ENCODE measurements at places on chromosomes 5 and 9.

DNA sequence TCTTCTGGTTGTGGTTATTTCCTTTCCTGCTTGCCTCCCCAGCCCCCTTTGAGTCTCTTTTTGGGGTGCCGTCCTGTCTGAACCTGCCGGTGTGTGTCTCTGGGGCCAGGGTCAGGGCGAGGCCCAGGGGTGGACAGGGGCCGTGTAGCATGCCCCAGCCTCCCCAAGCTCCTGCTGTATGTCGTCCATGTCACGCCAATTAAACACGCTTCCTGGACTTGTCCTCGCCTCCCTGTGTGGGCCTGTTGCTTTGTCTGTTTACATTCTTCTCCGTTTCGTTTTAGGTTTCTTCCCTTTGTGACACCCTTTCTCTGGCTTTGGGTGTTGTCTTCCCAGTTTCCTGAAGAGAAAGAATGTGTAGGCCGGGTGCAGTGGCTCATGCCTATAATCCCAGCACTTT is 28.5 kb upstream of the HMCN2 start:
- no peak for DNase-seq

DNA sequence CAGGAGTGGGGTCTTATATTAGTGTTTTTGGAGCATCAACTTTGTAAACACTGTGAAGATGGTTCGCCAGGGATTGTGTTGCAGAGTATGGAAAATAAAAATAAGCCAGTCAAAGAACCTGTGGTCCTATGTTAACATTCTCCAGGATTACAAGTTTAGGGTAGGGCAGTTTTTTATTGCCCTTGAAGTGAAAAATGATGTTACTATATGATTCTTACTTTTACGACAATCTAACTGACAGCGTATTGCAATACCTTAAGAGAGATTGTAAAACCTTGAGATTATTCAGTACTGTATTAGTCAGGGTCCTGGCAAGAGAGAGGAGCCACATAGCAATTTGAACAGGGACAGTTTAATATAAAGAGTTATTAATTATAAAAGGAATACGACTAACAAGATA is 144.7 kb upstream of the ZNF608 start:
- DNase-seq = no peak

DNA sequence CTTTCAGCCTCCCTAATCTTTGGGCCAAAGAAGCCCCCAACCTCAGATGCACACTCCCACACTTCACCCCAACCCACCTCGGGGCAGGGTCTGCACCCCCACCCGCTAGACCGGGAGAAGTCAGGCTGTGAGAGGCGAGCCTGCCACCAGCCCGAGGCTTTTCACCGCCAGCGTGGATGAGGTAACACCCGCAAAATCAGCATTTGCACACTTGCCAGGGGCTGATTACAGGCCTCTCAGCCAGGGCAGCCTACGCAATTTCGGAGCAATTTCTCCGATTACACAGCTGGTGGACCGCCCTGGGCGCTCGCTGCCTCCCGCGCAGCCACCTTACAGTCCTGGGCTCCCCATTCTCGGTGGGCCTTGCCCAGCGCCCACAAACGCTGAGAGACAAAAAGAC is 68.5 kb downstream of the FOXD1 start:
- no peak for DNase-seq

- no peak for DNase-seq
Observed at GRCh38 chr9:100573655-100574260, 4.1 kb upstream of the CAVIN4 start.

DNA sequence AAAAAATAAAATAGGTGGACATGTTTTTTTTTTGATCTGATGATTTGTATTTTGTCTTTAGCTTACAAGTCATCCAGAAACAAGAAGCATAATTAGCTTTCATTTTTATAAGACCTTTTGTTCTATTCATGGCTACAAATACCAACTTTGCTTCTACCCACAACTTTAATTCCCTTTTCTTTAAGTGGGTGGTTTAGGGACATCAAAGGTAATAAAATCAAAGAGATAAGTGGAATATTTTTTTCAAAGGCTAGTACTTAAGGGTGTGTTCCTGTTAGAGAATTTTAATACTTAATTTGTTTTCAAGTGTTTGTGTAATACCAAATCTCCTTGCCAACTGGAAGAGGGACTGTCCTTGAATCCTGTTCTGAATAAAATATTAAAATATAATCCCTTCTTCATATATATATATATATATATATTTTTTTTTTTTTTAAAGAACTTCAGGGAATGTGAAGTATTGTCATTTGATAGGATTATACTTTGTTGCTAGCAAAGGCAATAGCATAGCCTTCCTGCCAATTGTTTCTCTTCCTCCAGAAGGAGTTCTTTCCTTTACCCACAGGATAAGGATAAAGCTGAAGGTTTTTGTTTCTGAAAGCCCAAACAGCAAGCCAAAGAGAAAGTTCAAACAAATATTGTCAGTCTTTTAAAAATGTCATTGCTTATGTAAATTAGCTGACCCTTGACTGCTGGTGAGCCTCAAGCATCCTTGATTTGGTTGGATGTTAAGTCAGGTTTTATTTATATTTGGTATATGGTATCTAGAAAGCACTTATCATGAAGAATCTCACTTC is 108.9 kb downstream of the PAM start:
- DNase-seq = no peak

DNA sequence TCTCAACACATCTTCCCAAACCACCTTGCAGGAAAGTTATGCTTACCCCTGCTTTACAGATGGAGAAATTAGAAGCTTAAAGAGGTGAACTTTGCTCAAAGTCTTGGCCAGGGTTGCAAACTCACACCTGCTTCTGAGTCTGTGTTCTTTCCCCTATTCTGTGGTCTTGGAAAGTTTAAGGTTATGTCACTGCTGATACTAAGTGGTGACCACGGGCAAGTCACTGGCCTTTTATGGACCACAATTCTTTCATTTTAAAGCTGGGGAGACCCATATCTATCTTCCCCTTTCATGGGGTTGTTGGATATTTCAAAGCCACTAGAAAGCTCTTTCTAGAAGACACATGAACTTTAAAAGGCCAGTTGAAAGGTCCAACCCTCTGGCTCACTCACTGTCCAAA is 95.4 kb upstream of the KLF4 start:
- DNase-seq = no peak

GRCh38 chr5:80406980-80407734 is 707 bp upstream of the ZFYVE16 start:
- DNase-seq = no peak

- DNase-seq = no peak
Observed at GRCh38 chr5:36885149-36885548, 8.6 kb downstream of the NIPBL start.
